Activated CD4-positive, CD25-positive, alpha-beta regulatory T cell treated with anti-CD3 and anti-CD28 coated beads, Interleukin-2, amount 50 U/mL, for 72 hours (primary cell): ENCODE measurements at places on chromosomes 11 and 22.

DNA sequence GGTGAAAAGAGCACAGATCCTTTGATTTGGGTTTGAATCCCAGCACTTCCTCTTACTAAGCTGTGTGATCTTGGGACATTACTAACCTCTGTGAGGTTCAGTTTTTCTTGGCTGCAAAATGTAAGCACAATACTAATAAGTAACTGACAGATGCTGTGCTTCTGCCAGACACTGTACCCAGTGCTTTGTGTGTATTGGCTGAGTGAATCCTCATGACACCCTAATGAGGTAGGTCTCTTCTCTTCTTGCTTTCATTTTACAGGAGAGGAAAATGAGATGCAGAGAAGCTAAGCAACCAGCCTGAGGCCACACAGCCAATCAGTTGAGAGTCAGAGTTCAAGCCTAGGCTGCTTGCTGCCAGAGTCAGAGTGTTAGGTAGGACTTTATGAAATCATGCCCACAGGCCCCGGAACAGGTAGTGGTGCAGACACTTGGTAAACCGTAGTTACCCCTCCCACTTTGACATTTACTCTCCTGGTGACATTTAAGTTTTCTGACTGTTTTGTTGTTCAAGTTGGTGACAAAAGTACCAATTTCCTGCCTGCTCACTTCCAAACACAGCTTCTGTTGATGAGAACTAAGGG lies 21.2 kb downstream of the PTPRJ start:
- DNase-seq, result peak; percentile 71

GRCh38 chr22:22745225-22746060 lies 101.0 kb downstream of the GGTLC2 start:
- DNase-seq, result peak; percentile 32

DNA sequence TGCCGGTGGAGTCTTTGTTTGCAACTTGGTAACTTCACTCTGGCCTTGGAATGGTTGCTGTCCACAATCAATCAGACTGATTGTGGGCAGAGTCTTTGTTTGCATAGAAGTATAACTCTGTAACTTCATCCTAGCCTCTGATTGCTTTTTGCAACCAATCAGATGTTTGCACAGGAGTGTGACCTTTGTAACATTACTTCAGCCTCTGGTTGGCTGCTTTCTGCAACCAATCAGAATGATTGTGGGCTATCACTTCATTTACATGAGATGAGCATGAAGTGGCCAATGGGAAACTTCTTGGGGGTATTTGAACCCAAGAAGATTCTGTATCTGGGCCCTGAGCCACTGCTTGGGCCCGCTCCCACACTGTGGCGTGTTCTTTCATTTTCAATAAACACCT lies 79.6 kb upstream of the CLDN5 start:
- no peak for DNase-seq

DNA sequence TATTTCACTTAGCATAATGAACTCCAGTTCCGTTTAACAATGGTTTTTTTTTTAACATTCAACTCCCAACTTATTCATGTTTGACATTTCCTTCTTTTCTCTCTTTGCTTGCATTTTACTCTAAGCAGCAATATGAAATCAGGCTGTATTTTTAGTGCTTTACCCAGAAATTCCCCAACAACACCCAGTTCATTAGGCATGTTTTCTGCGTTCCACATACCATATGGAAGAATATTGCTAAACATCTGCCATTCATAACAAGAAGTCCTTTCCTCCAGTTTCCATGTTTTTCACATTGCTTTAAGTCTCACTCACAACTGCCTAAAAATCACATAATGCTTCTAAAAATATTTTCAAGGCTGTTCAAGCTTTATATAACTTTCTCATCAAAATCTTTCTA lies 45.8 kb downstream of the PLAAT5 start:
- DNase-seq, result no peak

DNA sequence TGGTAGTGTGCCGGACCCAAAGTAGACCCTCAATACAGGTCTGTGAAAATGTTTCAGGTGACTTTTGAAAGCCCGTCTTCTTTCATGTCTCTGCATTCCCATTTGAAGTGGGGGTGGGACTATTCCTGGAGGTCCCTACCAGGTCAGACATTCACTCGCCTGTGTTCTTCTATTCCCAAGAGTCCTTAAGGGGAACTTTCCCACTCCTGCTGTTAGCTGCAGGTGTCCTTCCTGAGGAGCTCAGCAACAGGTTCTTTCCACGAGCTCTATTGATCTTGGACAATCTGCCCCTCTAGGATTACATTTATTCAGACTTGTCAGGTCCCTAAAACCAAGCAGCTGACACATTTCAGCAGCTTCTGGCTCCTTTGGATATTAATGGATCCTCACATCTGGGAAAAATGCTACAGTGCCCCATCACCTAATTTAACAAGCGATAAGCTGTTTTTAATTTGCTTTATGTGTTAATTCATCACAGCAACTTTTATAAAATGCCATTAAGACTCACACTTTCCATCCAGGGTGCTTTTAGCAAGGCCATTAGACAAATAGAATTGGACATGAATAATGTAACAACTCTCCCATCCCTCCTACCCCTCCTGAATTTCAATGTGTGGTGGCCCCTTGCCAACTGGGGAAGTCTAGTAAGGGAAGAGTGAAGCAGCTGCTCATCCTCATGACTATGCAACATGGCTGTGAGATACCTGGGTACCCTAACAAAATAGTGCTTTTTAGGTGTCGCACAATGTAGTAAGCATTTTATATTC lies 259.5 kb upstream of the CCDC90B start:
- DNase-seq, result no peak

GRCh38 chr11:46134540-46134939 lies 13.3 kb upstream of the PHF21A start:
- DNase-seq, result no peak

GRCh38 chr11:42036201-42036600 lies 576.7 kb upstream of the LRRC4C start:
- no peak for DNase-seq

GRCh38 chr22:17239156-17239701 lies 20.0 kb upstream of the ADA2 start:
- DNase-seq, result no peak

DNA sequence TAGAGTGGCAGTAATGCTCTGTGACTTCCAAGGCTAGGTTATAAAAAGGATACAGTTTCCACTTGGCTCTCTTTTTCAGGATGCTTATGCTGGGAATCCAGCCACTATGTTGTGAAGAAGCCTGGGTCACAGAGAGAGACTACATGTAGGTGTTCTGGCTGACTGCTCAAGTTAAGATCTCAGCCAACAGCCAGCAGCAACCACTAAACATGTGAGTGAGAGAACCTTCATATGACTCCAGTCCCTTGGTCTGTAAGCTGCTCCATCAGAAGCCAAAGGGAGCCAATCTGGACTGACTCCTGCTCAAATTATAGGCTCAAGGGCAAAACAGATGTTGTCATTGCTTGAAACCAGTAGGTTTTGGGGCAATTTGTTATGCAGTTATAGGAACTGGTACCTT lies 162.7 kb downstream of the MAML2 start:
- DNase-seq, result no peak

DNA sequence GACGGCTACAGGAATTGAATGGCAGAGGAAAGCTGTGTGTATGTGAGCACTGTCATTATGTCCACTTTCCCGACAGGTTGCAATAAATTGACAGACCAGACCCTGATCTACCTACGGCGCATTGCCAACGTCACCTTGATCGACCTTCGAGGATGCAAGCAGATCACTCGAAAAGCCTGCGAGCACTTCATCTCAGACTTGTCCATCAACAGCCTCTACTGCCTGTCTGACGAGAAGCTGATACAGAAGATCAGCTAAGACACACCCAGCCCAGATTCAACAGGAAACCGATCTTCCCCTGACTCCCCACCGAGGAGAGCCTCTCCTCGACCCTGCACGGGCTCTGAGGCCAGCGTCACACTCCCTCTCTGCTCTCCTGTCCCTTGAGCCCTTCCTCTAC lies 11.5 kb upstream of the GRK2 start:
- no peak for DNase-seq

- DNase-seq, result no peak
Observed at GRCh38 chr22:28410050-28410816, 269.4 kb downstream of the TTC28 start.

DNA sequence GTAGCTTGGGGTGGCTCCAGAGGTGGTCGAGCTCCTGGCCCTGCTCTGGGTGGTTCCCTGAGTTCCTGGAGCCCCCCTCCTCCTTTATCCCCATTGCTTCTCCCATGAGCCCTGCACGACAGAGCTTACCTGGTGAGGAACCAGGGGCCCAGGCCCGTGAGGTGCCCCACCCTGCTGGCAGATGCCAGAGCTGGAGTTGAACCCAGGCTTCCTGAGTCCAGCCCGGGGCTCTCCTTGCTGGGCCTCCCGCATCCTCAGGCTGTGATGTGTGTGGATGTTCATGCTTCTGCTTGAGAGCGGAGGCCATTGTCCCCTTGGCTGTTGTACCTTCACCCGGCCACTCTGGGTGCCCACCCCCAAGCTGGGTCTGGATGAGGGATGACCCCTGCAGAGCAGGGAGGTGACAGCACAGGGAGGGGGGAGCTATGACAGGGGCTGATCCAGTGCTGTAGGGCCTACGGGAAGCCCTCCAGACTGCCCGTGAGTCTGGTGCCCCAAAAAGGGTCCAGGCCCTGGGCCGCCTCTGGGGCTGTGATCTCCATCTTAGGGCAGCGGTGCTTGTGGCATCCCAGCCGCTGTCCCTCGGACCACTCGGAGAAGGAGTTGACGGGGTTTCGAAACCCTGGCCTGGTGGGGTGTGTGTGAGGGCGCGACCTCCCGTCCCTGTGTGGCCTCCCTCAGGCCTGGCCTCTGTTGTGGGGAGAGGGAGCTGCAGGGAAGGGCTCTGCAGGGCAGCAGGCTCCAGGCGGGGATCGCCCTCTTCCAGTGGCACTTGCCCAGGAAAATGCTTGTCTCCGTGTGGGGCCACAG lies 14.4 kb downstream of the MPPED1 start:
- no peak for DNase-seq

DNA sequence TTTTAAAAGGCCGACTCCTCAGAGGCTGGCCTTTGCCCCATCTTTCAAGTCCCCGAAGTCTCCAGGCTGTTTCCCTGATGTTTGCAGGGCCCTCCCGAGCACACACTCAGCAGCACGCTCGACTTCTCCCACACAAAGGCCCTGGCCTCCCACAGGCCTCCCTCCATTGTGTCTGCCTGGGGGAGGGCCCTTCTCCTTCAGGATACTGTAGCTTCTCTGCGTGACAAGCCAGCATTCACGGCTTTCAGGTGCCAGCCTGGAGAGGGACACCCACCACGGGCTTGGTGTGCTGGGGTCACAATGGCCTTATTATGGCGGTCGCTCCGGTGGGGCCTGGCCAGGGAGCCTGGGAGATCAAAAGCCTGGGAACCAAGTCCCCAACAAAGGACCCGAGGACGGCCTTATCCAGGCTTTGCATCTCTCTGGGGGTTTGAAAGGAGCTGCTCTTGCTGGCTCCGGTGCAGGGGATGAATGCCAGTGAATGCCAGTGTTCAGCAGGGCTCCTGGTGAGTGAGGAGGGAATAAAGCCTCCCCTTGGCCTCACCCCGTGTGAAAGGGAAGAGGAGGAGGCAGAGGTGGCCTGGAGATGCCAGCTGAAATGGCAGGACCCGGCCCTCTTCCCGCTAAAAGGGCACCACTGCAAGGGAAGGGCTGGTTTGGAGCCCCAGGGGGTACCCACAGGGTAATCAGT lies 55.0 kb downstream of the TRAF6 start:
- DNase-seq, result no peak

- DNase-seq, result no peak
Observed at GRCh38 chr11:113338730-113339129, 24.3 kb downstream of the TTC12 start.

GRCh38 chr11:83285151-83285770 lies 906 bp downstream of the CCDC90B start:
- no peak for DNase-seq

- DNase-seq, result peak; percentile 33
Observed at GRCh38 chr11:123302751-123303195, 107.7 kb upstream of the CLMP start.

DNA sequence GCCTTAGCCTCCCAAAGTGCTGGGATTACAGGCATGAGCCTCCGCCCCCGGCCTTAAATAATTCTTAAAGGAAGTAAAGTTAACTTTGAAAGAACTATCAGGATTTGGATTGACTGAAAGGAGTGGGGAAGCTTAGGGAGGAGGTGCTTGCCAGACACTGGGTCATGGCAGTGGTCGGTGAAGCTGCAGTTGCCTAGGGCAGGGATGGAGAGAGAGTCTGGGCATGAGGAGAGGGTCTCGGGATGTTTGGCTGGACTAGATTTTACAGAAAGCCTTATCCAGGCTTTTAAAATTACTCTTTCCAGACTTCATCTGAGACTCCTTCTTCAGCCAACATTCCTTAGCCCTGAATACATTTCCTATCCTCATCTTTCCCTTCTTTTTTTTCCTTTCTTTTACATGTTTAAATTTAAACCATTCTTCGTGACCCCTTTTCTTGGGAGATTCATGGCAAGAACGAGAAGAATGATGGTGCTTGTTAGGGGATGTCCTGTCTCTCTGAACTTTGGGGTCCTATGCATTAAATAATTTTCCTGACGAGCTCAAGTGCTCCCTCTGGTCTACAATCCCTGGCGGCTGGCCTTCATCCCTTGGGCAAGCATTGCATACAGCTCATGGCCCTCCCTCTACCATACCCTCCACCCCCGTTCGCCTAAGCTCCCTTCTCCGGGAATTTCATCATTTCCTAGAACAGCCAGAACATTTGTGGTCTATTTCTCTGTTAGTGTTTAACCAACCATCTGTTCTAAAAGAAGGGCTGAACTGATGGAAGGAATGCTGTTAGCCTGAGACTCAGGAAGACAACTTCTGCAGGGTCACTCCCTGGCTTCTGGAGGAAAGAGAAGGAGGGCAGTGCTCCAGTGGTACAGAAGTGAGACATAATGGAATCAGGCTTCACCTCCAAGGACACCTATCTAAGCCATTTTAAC lies at the start of gene NNMT:
Gene NNMT, plus strand, starts transcription at position 724 of the 929 bp plus-strand sequence. Its CDS starts 158 bp downstream, at position 882.
- no peak for DNase-seq

DNA sequence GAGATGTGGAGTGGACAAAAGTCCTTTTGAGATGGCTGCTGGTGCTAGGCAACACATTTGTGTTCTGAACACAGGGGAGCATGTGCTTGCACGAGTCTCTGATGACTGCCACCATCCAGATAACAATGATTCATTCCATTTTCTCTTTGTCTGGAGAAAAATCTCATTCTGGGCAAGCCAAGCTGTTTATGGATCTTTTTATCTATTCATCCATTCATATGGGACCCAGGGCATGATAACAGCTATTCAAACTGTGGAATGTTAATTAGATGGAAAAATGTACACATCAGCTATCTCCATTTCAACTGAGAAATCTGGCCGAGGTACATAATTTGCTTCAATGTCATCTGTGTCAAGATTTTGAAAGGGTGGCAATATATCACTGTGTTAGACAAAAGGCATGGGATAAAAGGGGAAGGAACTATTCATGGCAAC lies 117.5 kb upstream of the ZBED5 start:
- no peak for DNase-seq

GRCh38 chr11:73464347-73464746 lies 88.1 kb downstream of the RELT start:
- no peak for DNase-seq

- DNase-seq, result no peak
Observed at GRCh38 chr11:30579415-30580175, 6.6 kb downstream of the MPPED2 start.

DNA sequence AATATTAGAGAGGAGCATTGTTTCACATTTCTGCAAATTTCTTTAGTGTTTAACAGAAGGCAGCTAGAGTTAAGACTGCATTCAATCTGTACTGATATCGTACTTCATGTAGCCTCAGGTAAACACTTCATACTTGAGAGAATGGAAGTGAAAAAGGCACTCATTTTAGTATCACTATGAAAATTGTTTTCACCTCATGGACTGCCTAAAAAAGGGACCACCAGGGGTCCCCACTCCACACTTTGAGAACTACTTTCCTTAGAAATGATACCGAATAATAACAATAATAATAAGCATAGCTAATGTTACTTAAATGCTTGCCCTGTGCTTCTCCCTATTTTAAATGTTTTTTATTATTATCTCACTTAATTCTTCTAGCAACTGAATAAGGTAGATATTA lies 95.1 kb downstream of the BLID start:
- DNase-seq, result no peak
